ENCODE measurements at places on chromosomes 6 and 20.

DNA sequence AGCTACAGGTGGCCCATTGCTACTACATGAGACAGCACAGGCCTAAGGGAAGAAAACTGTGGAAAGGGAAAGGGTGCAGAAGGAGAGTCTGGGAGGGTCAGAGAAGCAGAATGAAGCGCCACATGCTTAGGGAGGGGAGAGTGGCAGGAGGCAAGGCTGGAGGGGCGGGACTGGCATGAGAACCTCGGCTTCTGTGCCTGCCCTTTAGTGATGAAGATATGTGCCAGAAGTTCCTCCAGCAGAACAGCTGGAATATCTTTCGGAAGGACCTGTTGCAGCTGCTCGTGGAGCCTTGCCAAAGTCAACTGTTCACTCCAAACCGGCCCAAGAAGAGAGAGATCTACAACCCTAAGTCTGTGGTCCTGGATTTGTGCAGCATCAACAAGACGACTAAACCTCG, 61.8 kb downstream of the CNBD2 start:
- DNase-seq = no peak

GRCh38 chr20:19108155-19108554, 104.3 kb upstream of the SLC24A3 start:
- DNase-seq = no peak

DNA sequence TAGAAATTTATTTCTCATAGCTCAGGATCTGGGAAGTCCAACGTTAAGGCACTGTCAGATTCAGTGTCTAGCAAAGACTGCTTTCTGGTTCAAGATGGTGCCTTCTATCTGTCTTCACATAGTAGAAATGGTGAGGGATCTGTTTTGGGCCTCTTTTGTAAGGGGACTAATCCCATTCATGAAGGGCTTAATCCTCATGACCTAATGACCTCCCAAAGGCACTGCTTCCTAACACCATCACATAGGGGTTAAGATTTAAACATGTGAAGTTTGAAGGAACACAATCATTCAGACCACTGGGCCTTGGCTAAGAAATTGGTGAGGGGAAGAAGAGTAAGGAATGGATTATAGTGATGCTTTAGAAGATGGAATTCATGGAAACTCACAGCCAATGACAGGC, 237.6 kb downstream of the PACRG start:
- no peak for DNase-seq

DNA sequence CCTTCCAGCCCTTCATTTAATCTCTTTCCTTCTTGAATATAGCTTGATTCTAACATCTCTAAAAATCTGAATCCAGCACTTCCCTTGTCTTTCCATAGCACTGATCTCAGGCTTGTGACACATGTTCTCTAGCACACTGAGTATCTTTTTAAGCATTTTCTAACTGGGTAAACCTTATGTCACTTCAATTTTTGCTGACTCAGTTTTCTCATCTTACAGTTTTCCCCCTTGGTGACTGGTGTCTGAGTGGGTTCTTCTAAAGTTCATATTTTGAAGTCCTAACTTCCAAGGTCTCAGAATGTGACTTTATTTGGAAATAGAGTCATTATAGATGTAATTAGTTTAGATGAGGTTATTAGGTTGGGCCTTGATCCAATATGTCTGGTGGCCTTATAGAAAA, 153.9 kb downstream of the PAK5 start:
- no peak for DNase-seq

GRCh38 chr20:36252511-36252910, 16.2 kb downstream of the AAR2 start:
- DNase-seq = no peak

DNA sequence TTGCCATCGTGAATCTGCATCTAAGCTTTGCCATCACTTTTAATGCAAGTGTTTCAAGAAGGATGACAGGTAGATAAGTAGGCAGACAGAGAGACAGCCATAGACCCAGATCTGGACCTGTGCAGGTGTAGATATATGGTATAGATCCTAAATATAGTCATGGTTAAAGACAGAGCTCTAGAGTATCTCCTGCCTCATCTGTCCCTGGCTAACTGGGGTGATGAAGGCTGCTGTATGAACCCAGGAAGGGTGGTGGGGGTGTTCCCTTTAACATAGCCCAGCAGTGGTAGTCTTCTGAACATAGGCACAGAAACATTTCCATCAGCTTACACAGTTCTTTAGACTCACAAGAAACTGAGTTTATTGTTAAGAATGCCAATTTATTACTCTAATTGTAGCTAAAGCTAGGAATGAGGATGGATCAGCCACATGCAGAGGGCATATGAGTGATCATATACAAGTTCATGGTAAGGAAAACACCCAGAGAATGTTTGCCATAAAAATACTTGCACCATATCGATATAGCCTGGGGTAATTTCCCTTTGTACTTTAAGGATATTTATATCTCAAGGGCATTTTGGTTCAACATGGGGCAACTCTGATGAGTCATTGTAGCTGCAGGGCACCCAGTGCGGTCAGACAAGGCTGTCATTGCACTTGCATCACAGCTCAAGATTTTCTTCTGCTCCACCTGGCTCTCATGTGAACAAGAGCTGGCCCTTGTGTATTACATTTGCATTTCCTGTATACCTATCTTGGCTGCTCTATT, 587.2 kb downstream of the EPM2A start:
- no peak for DNase-seq

DNA sequence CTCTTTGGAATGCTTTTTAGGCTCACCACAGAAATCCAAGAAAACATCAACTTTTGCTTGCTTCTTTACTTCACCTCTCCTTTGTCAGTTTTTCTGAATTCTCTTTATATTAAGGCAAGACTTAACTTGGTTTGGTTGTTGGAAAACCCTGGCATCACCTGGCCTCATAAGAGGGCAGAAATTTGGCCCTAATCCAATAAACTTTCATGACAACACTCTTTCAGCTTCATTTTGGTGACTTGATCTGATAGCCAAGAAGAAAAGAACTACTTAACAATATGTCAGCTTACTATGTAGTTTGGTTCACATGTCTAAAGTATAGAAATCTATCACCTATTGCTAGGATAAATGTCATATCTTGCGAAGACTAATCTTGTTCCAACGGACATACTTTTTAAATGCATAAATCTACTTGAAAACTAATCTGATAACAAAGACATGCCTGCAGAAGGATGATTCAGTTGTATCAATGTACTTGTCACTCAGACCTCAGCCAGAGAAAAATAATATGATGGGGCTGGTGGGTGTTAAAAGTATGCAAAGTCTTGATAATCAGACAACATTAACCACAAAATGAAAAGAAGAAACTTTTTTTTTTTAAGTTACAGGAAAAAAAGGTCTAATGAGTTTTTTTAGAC, 19.3 kb upstream of the HBS1L start:
- no peak for DNase-seq

GRCh38 chr6:63882208-63882607, 246.6 kb downstream of the PHF3 start:
- DNase-seq = no peak

GRCh38 chr6:1849691-1850090, 240.0 kb downstream of the FOXC1 start:
- DNase-seq = no peak

GRCh38 chr6:110799189-110799588, 16.1 kb downstream of the CDK19 start:
- no peak for DNase-seq

DNA sequence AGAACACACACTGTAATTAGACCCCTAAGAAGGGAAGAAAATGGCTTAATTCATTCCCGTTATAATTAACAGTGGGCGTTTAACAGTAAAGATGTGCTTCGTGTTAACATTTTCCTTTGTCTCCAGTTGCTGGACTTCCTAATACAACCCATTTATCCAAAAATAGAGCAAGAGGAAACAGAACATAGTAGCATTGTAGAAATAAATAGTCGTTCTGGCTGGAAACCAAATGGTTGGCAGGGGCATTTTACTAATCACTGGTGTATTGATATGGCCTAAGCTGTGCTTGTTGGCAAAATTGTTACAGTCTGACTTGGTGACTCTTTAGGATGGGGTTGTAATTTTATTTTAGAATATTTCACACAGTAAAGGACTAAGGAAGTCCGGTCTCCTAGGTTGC, 89.8 kb downstream of the BMP6 start:
- no peak for DNase-seq

DNA sequence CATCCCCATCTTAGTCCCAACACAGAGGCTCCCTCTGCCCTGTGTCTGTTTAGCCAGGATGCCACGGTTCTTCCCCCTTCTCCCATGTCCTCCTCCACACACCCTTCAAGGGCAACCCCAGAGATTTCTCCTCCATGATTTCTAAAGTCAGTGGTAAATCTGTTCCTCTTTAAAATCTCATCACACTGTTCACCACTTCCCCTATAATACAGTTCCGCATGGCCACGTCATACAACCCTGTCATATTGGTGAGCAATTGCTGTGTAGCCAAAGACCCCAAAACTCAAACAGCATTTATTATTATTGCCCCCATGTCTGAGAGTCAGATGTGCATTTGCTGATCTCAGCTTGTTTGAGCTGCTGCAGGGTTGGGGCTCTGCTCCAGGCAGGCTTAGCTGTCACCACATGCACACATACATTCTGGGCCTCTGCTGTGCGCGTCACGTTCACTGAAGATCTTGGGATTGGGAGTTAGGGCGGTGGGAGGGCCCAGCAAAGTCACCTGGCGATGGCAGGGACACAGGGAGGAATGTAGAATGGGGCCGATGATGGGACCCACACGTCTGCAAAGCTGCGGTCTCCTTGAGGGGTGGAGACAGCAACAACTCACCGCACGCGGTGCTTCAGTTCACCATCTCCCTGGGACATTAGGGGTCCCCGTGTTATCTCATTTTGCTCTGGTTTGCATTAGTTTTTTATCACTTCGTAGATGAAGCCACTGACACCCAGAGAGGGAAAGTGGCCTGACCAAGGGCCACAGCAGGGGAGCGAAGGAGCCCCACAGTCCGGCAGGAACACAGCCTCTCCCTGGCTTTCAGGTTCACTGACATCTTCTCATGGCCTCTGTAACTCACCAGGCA, 36.9 kb upstream of the CD93 start:
- DNase-seq = no peak

GRCh38 chr20:36634342-36634741, 11.7 kb downstream of the SLA2 start:
- no peak for DNase-seq

DNA sequence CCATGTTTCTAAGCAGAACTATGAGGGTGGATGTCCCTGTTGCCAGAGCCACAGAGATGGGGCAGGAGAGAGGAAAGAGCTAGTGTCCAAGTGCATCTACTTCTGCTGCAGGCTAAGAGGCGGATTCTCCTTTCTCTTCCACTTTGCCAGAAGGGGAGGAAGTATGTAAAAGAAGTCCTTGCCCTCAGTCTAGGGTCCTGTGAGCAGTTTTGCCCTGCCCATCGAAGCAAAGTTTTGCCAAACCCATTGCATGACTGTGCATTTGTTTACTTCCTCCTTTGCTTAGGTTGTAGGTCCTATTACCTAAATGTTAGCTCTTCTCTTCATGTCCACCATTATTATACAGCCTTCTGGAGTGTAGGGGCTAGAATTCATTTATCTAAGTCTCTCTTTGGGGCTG, 106.2 kb upstream of the ARMC2 start:
- DNase-seq = no peak

DNA sequence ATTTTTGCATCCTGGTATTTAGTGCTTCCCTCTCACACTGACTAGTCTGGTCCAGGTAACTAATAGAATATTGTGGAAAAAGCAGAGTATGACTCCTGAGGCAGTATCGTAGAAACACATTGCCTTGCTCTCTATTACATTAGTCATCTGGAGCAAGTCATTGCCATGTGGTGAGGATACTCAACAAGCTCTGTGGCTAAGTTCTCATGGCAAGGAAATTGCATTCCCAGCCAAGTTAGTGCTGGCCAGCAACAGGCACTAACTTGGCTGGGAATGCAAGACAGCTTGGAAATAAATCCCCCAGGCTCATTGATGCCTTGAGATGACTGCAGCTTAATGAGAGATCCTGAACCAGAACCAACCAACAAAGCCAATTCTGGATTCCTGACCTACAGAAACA, 39.7 kb upstream of the HTR1B start:
- no peak for DNase-seq

DNA sequence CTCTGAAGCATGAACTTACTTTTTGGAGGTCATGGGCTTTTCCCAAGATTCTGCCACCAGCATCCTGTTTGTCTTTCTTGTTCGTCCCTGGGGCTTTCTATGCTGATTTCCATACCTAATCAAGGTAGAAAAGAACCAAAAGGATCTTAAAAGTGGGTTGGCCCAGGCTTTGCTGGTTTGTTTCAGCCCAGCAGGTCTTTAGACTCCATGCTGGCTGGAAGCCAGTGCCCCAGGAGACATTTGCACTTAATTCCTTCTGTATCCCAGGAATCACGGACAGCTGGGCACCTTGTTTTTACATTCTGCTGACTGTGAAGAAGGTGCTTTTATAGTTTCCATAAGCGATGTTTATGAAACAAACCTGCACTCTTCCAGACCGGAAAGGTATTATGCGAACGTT, 195.9 kb downstream of the CDH4 start:
- no peak for DNase-seq

- no peak for DNase-seq
Observed at GRCh38 chr6:17013701-17014100, 88.1 kb upstream of the STMND1 start.

- DNase-seq = no peak
Observed at GRCh38 chr20:58428364-58428763, 39.3 kb downstream of the VAPB start.

All from DMS 273 treated with DMSO at 0.1 percent for 48 hours (cell line).